ENCODE measurements at places on chromosomes 5 and 9.

GRCh38 chr9:89677702-89678395, 73.0 kb downstream of the GADD45G start:
- DNase-seq, result no peak

GRCh38 chr5:15023266-15023665, 151.7 kb upstream of the ANKH start:
- no peak for DNase-seq

GRCh38 chr5:178420354-178420781, 169.8 kb downstream of the COL23A1 start:
- DNase-seq, result no peak

DNA sequence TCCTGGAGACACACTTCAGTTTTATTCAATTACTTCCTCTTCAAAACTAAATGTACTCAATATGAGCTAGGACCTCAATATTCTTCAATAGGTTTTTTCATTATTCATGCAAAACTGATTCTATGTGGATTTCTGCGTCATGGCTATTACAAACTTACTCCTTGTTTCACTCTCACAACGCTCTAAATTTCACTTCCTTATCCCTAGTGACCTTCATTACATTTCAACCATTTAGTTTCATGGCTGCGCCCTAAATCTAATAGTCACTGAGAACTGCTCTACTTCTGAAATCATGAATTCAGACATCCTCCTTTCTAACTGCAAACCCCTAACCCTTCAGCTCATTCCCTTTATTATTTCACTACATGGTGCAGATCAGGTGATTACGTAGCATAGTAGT, 93.9 kb downstream of the SLC25A46 start:
- DNase-seq, result no peak

DNA sequence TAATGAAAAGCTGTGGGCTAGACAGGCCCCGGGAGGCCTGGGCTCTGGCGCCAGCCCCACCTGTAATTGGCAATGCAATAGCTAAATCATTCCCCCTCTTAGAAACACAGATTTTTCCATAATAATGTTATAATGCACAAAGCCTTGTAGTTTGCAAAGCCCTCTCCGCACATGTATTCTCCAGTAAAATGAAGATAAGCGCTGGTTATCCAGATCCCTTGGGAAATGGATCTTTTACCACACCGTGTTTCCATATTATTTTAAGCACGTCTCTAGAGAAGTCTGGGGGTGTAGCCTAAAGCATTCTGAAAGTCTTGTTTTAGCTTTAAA, 1.1 kb upstream of the APBA1 start:
- DNase-seq, result no peak
